ENCODE measurements at places on chromosomes 7 and 10. TPM values are rescaled to one million over a fixed set of nuclear protein-coding genes. Genes with fewer than 3 reads are reported as not detected.

CRHR2 gene
- not detected for total RNA-seq

GFRA1 gene
- total RNA-seq, result 9.3 TPM

CCDC146 gene
- 1.7 TPM for total RNA-seq

PSD gene
- total RNA-seq, result 1.6 TPM

PBLD gene
- total RNA-seq, result 7.1 TPM

SPDYE2 gene
- not detected for total RNA-seq

AFAP1L2 gene
- 7.3 TPM for total RNA-seq
